Common myeloid progenitor, CD34-positive (primary cell): ENCODE measurements at places on chromosomes 3 and 15.

GRCh38 chr15:34721802-34722438 lies 32.9 kb downstream of the GJD2 start:
- DNase-seq = peak; percentile 44

DNA sequence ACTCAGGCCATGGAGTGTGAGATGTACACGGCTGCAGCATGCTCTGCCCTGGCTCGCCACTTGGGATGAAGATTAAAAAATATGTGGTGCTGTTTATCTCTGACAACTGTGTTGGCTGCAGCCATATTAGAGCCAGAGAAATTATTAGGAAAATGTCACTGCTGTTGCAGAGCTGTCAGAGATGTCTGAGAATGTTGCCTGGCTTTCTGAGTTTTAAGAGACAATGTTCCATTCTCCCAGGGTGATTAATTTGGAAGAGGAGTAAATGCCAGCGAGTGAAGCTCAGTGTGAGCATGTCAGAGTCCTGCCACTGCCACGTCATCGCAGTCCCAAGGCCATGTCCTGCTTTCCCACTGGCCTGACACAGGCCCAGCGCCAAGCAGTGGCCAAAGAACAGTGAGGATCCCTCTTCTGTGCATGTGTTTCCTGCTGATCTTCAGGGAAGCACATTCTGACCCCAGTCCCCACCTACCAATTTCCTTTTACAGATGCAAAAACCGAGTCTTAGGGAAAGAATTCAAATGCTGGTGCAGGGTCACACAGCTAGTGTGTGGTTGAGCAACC lies 370.9 kb downstream of the GABRG3 start:
- DNase-seq = no peak

GRCh38 chr15:76737573-76737972 lies 167.6 kb downstream of the SCAPER start:
- no peak for DNase-seq

DNA sequence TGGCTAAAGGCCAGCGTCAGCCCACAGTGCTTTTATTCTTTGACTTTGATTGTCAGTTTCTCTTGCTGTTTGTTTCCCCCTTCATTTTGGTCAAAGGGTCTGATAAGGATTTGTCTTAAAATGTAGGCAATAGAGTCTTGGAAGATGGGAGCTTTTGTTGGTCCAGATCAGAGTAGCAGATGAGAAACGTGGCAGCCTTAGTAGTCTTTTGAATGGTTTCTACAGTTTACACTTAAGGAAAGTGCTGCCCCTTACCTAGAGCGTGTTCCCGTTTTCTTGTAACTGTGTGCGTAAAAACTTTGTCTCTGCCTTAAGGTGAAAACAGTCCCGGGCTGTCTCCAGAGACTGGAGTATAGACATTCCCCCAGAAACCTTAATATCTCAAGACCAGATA lies 630 bp downstream of the LXN start:
- DNase-seq = peak; percentile 7

DNA sequence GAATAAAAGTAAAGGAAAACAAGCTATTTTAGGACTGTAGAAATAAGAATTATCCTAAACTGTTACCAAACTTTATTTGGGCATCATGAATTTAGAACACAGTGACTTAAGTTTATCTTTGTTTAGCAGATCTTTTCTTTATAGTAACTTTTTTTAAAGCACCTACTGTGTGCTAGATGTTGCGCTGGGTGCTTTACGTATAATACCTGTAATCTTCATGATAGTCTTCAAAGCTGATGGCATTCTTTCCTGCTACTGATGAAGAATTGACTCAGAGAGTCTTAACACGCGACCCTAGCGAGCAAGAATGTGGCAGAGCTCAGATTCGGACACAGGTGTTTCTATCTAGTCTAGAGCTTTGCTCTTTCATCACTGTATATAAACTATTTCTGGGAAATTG lies 53.9 kb downstream of the CHD2 start:
- no peak for DNase-seq

DNA sequence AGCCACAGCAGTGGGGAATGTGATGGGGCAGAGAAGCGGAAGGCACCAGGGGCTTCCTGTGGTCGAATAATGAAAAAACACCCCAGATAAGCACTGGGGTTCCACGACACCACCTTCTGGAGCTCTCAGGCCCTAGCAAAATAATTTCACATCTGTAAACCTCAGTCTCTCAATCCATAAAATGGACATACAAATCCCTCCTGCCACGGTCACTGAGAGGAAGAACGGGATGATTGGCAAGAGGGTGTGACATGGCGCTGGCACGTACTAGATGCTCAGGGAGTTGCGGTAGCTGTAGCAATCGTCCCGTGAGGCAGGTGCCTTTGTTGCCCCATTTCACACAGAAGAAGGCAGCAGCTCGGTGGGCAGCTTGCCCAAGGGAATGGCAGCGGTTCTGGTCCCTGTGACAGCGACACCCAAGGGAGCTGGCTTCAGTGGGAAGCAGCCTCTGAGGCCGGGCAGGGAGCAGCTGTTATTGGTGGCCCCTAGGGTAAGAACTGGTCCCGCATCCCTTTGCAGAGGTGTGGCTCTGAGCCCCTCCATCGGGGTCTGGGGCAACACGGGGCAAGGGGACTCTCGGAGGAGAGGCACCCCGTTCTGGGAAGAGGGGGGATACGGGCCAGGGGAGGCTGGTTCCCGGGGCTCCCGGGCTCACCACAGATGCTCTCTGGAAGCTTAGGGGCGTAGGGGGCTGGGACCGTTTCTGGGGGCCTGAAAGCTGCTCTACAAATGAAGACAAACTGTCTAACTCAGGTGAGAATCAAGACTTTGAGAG lies 114.0 kb upstream of the ALDH1A3 start:
- no peak for DNase-seq

GRCh38 chr3:169071003-169071402 lies 592.5 kb downstream of the MECOM start:
- no peak for DNase-seq

DNA sequence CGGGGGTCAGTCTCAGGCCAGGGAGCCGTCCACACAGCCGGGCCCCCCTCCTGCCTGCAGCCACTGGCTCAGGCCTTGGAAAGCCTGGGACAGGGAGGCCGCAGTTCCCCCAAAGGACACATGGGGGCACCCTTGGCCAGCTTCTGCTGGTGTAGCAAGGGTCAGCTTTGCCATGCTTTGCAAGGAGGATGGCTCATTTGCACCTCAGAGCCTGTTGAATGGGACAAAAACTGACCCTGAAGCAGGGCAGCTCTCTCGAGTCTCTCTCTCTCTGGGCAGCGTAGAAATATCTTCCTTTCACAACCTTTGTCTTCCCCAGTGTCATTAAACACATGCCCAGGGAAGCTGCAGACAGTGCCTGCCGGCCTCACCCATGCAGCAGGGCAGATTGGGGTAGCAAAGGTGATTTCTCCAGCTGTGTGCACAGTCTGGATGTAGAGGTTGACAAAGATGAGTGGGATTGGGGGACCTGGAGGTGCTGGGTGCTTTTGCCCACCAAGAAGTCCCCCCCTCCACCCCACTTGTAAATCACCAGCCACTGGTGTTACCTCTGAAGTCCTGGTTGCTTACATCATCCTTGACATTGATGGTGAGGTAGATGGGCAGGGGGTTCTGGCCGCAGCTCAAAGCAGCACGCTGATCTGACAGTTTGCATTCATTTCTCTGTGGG lies 17.4 kb upstream of the EHD4 start:
- DNase-seq = peak; percentile 54

GRCh38 chr3:114509756-114510155 lies 215.9 kb downstream of the TIGIT start:
- DNase-seq = no peak

DNA sequence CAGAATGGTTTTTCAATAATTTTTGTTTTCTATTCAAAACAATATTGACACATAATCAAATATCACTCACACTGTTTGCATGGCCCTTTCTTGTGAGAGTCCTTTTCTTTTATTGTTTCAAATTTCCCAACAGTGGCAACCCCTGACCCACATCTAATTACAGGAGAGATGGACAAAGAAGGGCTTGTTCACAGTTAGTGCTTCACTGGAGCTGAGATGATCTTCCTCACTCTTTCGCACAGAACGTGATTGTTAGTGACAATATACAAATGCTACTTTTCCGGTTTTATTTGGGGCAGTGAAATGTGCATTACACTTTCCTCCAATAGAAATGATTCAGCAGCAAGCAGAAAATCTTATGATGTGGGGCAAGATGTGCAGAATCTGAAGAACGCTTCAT lies 38.6 kb upstream of the TTC14 start:
- DNase-seq = no peak

GRCh38 chr15:39171944-39172368 lies 408.9 kb upstream of the THBS1 start:
- DNase-seq = peak; percentile 83

- peak; percentile 71 for DNase-seq
Observed at GRCh38 chr15:42056934-42057798, 36.3 kb upstream of the PLA2G4E start.

DNA sequence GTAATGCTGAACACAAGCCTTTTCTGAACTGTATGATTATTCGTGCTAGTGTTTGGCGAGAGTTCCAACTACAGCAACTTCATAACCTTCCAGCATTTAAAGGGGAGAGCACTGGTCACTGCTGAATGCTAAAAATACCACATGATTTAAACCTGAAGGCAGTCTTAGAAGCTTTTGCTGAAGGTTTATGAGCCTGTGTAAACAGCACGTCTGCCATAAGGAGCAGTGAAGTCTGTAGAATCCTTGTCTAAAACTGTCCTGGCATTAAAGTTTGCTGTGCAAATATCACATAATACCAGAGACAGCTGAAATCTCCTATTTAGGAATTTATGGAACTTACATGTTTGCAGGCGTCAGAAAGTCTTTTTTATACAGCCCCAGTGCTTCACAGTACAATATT lies 5.9 kb downstream of the SATB1 start:
- DNase-seq = no peak

GRCh38 chr15:65494076-65494475 lies 23.4 kb downstream of the DPP8 start:
- DNase-seq = no peak

- no peak for DNase-seq
Observed at GRCh38 chr3:20810555-20810954, 624.5 kb upstream of the SGO1 start.

GRCh38 chr15:72861354-72861910 lies 77.9 kb upstream of the ADPGK start:
- DNase-seq = no peak

DNA sequence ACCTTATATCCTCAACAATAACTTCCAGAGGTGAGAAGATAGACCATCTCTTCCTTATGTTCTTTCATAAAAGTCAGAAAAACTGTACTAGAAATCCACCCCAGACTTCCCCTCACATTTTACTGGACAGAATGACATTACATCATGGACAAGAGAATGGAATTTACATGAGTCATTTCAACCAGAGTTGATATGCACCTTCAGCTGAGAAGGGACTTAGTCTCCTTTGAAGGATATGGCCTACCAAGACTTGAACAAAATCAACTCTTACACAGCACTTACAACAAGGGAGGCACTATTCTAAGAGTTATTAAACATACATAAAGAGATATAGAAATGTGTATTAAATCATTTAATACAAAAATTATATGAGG lies 380.0 kb upstream of the DPH6 start:
- DNase-seq = no peak

DNA sequence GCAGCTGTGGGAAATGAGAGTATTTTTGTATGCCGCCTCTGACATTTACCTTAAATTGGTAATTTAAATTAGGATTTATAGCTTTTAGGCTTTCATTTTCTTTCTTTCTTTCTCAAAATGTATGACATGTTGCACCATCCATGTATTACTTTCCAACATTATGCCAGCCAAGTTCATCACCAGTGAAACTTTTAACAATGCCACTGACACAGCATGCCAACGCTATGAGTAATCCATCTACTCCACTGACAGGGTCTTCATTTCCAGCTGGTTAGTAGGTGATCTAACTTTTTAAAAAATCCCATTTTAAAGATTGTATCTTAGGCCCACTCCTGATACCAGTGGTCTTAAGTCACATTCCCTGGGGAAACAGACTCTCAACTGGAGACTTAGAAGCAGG lies 21.8 kb upstream of the CLDN16 start:
- no peak for DNase-seq

DNA sequence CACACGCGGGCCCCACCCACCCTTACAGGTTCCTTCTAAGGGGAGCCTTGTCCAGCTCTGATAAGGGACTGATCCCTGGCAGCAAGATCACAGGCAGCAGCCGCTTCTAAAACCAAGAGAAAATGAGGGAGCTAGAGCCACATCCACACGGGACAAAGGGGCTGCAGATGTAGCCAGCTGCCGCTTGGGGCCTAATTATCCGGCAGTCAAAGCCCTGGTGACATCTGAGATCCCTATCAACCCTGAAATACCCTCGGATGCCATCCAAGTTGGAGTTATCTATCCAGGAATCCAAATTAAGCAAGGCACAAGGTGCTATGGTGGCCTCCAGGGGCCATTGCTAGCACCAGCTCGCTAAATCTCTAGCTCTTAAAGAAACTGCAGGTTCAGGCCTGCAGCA lies 248.3 kb downstream of the VPS13C start:
- DNase-seq = no peak
